ENCODE measurements at places on chromosomes 4 and X.

GRCh38 chrX:9316096-9316495 is 148.8 kb upstream of the TBL1X start:
- no peak for DNase-seq

DNA sequence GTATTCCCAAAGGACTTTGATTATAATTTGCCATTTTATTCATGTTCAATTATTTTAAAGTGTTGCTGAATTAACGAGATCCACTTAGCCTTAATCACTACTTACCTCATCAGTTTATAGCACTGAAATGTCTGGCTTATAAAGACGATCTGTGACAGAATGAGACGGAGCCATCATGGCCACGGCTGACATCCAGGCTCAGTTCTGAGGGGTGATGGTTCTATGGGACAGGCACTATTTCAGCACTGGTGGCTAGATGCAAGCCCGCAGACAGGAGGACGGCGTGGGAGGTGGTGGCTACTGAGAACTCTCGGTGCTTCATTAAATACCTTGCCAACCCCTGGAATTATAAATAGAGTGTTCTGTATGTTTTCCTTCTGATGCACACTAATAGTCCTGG is 1084.2 kb upstream of the TENM3 start:
- DNase-seq, result no peak

- DNase-seq, result no peak
Observed at GRCh38 chrX:107850422-107850765, 24.7 kb downstream of the MID2 start.

DNA sequence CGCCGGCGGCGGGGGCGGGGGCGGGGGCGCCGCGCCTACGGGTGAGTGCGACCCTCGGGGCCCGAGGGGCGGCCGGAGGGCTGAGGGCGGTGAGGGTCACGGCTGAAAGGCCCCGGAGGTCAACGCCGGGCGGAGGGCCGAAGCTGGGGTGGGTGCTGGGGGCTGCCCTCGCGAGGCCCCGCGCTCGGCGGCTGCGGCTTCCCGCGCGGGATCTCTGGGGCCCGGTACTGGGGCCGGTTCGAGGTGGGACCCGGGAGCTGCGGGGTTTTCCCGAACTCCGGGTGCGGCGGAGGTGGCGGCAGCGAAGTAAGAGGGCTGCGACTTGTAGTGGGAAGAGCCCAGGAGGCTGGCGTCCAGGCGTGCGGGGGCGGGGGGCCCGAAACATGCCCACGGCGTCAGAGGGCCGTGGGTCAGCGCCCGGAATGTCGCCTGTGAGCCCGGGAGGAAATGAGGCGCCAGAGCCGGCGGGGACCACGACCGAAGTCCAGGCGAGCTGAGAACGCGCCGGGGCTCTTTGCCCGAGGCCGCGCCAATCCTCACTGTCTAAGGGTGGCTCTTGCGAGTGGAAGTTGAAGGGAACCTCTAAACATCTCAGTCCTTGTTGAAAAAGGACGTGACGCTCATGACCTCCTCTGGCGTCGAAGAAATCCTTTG is 407 bp downstream of the IL13RA1 start:
- DNase-seq, result peak; percentile 29

DNA sequence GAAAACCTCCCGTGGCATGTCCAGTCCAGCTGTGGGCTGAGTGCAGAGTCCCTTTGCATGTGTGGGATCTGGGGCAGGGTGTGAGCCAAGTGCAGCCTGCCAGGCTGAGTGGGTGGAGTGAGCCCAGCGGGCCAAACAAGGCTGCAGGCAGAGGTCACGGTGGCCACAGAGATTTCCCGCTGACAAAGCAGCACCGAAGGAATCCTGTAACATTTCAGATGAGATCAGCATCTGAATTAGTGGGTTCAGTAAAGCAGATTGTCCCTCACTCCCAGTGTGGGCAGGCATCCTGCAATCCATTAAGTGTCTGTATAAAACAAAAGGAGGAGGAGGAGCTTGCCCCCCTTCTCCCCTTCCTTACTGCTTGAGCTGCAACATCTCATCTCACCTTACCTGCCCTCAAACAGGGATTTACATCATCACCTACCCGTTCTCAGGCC is 324.4 kb downstream of the FAT4 start:
- peak; percentile 34 for DNase-seq

- DNase-seq, result peak; percentile 45
Observed at GRCh38 chr4:41749631-41750039, 1.1 kb upstream of the PHOX2B start.

DNA sequence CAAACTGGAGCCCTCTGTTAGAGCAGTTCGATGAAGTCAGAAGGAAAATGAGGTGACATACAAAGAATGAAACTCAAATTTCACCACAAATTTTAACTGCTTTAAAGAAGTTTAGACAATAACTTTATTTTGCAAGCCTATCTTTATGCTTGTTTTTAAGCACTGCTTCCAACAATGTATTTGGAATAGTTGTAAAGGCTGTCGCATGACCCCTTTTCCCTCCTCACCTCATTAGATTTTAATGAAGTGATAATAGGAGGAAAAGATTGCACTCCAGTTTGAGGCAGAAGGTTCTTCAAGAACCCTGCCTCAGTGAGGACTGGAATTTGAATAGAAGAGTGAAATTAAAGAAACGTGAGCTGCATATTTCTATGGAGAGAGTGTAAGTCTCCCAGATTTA is 386.1 kb upstream of the NR3C2 start:
- no peak for DNase-seq

GRCh38 chr4:97653701-97654100 is 489.6 kb downstream of the STPG2 start:
- DNase-seq, result no peak

GRCh38 chrX:40581336-40581920 is 658 bp downstream of the ATP6AP2 start:
- DNase-seq, result no peak

- no peak for DNase-seq
Observed at GRCh38 chrX:132677233-132677716, 188.4 kb upstream of the MBNL3 start.

GRCh38 chr4:132642016-132642817 is 506.9 kb upstream of the PCDH10 start:
- peak; percentile 76 for DNase-seq

DNA sequence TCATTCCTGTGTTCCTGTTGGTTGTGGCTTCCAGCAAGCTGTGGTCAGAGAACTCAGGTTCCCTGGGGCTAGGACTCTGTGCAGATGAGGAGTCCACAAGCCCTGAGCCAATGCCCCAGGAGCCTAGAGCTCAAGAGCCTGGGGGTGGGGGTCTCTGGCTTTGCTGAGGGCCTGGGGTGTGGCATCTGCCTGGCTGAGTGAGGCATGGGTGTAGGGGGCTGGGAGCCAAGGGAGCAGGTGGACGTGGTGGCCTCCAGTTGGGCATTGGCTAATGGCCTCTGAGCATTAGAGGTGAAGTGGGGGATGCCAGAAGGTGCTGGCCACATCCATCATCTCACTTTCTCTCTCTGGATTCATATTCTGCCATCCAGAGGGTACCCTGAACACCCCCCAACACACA is 5.3 kb upstream of the MAMLD1 start:
- DNase-seq, result no peak

DNA sequence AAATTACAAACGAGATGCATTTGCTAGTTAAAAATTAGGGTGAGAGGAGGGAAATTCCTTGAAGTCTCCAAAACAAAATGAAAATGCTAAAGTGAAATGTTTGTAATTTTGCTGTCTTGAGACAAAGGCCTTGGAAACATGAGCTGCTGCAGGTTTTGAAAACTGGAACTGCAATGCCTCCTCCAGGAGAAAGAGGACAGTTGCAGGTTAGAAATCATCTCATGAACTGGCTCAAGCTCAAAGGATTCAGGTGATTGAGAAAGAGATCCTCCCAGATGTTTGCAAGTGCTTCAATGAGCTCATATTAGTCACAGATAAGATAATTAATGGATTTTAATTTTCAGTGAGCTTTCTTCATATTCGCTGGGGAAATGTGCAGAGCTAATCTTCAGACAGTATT is 32.4 kb downstream of the SMPX start:
- peak; percentile 40 for DNase-seq

GRCh38 chrX:40087425-40088298 is 10.1 kb downstream of the BCOR start:
- DNase-seq, result no peak

Data from neural progenitor cell (in vitro differentiated cells).